ENCODE measurements at places on chromosomes 1 and 21. TPM values are rescaled to one million over a fixed set of nuclear protein-coding genes. Genes with fewer than 3 reads are reported as not detected.

- DNase-seq, result no peak
- no peaks in the 10 kb centered on the region for H3K4me1 ChIP-seq
- no peak overlapping the region for H3K27ac ChIP-seq
- no peak overlapping the region for H3K4me3 ChIP-seq
- H3K27me3 ChIP-seq, result peaks cover 3% of the 10 kb centered on the region
- H3K36me3 ChIP-seq, result no peaks in the 10 kb centered on the region
Observed at GRCh38 chr1:38533772-38534472, 325.6 kb downstream of the RRAGC start.

- DNase-seq, result no peak
- no peak overlapping the region for H3K27ac ChIP-seq
- H3K27me3 ChIP-seq, result no peaks in the 10 kb centered on the region
Observed at GRCh38 chr1:28934676-28935075, 20.3 kb downstream of the EPB41 start.

DNA sequence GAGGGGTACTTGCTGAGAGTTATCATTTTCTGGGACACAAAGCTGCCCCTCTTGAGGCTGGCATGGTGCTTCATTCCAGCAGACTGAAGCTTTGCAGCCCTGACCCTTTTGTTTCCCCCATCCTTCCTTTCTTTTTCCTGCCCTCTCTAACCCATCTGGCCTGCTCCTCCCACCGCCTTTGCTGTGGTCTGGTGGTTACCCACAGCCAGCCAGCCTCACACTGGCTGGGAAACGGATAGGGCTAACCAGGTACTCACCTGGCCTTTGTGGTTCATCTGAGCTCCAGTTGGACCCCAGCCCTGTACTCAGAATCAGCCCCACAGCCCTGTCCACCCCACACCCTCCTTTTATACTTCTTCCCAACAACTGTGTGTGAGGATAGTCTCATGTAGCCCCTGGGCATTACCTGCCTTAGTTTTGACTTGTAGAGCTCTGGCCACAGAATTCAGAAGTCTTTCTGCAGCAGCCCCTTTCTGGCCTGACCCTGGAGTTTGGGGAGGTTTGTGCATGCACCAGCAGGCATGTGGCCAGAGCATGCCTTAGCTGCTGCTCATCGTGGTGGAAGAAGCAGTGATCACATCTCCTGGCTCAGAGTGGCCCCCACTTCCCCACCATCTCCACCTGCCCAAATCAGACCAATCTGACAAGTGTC lies 138.0 kb downstream of the TRABD2B start:
- H3K4me3 ChIP-seq, result no peak overlapping the region
- peaks cover 4% of the 10 kb centered on the region for H3K4me1 ChIP-seq
- DNase-seq, result no peak
- H3K36me3 ChIP-seq, result no peaks in the 10 kb centered on the region

- no peaks in the 10 kb centered on the region for H3K4me1 ChIP-seq
- no peaks in the 10 kb centered on the region for H3K27me3 ChIP-seq
- H3K36me3 ChIP-seq, result no peaks in the 10 kb centered on the region
Observed at GRCh38 chr1:220325306-220325995, 53.2 kb upstream of the RAB3GAP2 start.

Gene SYT2
- polyA plus RNA-seq, result 1.4 TPM

Gene VWA1
- 92.3 TPM for polyA plus RNA-seq

DNA sequence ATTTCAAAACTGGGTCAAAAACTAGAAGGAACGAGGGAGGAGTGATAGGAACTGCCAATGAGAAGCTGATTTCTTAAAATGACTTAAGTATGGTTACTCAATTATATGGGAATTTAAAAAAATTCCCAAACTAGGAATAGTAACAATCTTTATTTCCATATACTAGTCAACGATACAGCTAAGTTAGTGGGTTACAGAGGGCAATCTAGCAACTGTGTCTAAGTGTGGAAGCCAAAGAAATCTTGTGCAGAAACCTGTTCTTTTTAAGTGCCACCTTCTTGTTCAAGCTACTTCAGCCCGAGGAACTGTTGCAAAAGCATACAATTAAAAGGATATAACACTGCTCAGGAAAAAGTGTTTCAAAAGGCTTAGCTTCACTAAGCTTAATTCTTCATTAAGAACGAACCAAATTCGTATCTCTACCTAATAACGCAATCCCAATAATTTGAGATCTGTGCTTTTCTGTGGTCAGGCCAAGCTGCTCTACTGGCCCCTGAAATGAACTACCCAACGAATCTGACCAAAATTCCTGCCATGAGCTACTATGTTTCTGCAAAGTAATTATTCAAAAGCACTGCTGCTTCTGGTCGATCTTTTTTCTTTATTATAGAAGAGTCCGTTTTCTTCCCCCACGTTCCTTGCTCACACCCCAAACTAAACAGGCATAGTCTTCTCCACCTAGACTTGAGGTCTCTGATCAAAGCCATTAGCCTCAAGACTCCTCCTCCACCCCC lies 1.8 kb downstream of the USP24 start:
- no peak overlapping the region for H3K27ac ChIP-seq
- H3K4me1 ChIP-seq, result peaks cover 18% of the 10 kb centered on the region
- no peaks in the 10 kb centered on the region for H3K27me3 ChIP-seq

GRCh38 chr1:30732277-30732996 lies 9.1 kb upstream of the MATN1 start:
- H3K27me3 ChIP-seq, result no peaks in the 10 kb centered on the region
- H3K36me3 ChIP-seq, result no peaks in the 10 kb centered on the region

Gene ETV3L
- polyA plus RNA-seq, result not detected

Gene AMPD1
- polyA plus RNA-seq, result 0.13 TPM

DNA sequence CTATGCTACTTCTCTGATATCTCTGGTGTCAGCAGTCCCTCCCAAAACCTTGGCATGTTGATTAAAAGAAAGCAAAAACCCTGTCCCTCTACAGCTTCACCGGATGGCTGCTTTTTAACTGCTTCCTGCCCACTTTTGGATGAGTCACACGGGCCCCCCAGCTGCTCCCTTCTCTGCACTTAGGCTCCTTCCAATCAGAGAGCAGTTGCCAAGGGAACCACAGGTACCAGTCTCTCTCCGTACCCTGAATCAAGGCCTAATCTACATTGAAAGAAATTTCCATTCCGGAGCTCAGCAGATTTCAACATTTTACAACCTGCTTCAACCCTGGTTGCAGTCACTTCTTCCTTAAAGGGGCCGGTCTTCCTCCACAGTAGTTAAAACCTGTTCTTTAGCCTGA lies 70.6 kb upstream of the GJB5 start:
- H3K27me3 ChIP-seq, result no peaks in the 10 kb centered on the region
- peak; percentile 70 for DNase-seq
- H3K4me3 ChIP-seq, result no peak overlapping the region
- peak overlapping the region; percentile 80 for H3K27ac ChIP-seq
- peaks cover 44% of the 10 kb centered on the region for H3K4me1 ChIP-seq

- H3K4me1 ChIP-seq, result peaks cover 3% of the 10 kb centered on the region
- H3K27me3 ChIP-seq, result peaks cover 6% of the 10 kb centered on the region
- H3K36me3 ChIP-seq, result no peaks in the 10 kb centered on the region
- no peak overlapping the region for H3K4me3 ChIP-seq
- DNase-seq, result no peak
- no peak overlapping the region for H3K27ac ChIP-seq
Observed at GRCh38 chr1:232247669-232248068, 382.3 kb downstream of the SIPA1L2 start.

Measured in large intestine (tissue), 12 donors.